ENCODE measurements at places on chromosomes 1 and 21.

DNA sequence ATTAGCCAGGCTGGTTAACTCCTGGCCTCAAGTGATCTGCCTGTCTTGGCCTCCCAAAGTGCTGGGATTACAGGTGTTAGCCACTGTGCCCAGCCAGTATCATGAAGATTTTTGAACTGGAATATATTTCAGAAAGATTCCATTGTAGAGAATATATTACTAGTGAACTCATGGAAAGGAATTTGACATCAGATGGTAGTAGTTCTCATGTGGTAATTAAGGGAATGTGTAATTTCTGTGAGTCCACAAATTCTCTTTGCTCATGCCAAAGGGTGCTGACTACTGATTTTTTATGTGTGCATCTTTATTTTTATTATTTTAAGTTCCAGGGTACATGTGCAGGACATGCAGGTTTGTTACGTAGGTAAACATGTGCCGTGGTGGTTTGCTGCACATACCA lies 10.4 kb downstream of the DTL start:
- no peak for DNase-seq

- DNase-seq = no peak
These were observed 54.0 kb downstream of the PGBD5 start for GRCh38 chr1:230371923-230372703.

DNA sequence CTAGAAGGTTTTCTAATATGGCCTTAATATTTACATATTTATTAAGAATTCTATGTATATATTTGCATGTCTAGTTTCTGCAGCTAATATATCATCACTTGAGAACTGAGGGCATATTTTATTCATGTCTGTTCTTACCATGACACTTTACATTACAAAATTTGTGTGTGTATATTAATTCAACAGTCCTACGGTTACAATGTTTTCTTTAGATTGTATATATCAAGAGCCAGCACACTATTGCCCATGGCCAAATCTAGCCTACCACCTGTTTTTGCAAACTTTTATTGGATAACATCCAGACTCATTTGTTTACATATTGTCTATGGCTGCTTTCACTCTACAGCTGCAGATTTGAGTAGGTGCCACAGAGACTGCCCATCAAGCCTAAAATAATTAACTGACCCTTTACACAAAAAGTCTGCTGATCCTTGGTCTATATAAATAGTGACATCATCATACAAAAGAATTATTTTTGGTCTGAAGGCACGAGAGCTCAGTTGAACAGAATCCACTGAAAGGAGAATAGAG lies 577.4 kb upstream of the PBX1 start:
- no peak for DNase-seq

DNA sequence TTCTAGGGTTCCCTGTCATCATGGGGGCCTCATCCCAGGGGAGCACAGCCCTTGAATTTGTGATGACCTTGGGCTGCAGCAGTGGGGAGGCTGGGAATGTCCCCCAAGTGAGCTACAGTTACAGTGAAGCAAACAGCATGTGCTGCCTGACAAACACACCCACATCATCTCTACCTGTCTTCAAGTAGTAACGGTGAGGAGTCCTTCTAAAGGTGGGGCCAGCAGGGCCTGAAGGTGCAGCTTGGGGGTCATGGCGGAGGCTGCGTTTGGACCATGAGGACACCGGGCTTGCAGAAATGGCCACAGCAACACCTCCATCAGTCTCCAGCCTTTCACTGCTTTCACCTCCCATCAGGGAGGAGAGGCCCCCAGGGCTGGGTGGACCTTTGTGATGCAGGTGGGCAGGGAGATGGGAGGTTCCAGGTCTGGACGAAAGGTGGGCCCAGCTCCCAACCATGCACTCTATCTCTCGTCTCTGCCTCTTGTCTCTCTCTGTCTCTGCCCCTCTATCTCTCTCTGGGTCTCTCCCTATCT lies 55.7 kb downstream of the WNT9A start:
- no peak for DNase-seq

DNA sequence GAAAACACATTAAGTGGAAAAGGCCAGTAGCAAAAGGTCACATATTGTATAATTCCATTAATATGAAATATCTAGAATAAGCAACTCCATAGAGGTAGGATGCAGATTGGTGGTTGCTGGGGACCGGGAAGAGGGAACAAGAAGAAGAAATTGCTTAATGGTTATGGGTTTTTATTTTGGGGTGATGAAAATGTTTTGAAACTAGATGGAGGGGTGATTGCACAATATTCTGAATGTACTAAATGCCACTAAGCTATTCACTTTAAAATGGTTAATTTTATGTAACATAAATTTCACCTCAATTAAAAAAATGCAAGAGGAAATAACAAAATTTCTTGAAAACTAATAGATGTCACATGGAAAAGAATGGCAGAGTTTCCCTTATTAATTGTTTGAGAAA lies 6.7 kb downstream of the KIAA0040 start:
- DNase-seq = no peak

DNA sequence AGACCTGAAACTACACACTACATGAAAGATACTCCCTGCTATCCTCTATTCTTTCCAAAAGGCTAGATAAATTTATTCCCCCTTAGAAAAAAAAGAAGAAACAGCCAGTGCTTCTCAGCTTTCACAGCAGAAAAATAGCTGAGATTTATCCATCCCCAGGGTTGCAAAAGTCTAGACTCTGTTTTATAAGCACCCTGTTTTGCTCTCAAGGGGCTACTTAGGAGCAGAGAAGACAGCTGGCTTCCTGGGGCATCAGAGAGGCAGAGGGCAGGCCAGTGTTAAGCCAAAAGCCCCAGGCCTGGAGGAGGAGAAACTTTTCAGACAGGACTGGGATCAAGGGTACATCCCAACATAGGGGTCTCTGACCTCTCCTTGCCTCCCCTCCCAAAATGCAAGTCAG lies 3.9 kb downstream of the LAMB3 start:
- no peak for DNase-seq

- DNase-seq = no peak
These were observed 21.9 kb downstream of the SYT2 start for GRCh38 chr1:202688401-202688800.

GRCh38 chr1:218748071-218748470 lies 402.9 kb downstream of the TGFB2 start:
- no peak for DNase-seq

DNA sequence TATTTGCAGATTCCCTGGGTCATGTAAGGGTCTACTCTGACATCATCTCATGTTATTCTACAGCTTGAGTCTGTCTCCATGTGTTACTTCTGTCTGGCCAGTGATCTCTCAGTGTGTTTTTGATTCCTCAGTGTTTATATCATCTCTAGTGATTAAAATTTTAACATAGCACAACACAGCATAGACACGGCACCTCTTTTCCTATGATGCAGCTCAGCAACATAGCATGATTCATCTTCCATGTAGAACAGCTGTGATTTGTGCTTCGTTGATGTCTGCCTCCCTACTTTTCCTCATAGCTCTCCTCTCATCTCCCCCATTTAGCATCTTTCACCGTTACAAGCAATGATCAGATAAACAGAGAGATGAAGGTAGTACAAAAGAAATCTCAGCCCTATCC lies 163.9 kb upstream of the DPT start:
- no peak for DNase-seq

DNA sequence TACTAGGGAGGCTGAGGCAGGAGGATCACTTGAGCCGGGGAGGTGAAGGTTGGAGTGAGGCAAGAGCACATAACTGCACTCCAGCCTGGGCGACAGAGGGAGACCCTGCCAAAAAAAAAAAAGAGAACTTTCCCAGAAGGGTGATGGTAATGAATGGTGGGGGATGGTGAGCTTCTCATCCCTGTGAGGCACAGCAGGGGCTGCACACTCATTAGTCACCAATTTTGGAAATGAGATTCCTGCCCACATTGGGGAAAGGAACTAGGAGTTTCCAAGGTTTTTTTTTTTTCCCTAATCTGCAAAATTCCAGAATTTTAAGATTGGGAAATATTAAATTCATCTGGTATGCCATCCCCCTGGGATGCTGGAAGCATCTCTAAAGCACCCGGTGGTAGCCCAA lies 50.2 kb upstream of the SSBP3 start:
- no peak for DNase-seq

DNA sequence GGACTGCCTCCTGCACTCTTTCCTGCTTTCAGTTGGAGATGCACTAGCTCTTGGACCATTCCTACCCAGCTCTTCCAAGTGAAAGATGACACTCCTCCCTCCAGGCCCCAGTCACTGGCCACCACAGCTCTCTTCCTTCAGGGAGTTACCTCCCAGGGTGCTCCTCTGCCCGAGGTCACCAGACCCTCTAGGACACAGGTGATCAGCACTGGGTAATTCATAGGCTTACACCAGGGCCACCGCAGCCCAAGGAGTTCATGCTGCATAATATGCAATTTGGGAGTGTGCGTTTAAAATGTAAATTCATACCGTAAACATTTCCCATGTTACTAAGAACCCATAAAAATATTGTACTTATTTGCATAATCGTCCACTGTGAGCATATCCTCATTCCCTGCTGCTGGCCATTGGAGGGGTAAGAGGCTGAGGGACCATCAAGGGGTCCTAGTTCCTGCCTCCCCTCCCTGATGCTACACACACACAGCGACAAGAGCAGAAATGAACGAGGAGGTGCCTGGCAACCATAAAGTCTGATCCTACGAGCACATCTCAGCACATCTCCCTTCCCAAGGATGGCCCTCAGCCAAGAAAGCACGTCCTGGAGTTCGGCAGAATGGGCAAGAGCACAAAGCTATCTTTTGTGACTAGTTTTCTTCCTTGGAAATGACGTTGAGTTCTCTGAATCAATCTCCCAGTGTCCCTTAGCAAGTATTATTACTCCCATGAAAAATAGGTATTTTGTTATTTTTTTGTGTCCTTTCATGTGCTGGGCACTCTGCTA lies 222.9 kb upstream of the RAB4A start:
- no peak for DNase-seq

- DNase-seq = no peak
These were observed 4.4 kb upstream of the ATXN7L2 start for GRCh38 chr1:109479311-109479710.

DNA sequence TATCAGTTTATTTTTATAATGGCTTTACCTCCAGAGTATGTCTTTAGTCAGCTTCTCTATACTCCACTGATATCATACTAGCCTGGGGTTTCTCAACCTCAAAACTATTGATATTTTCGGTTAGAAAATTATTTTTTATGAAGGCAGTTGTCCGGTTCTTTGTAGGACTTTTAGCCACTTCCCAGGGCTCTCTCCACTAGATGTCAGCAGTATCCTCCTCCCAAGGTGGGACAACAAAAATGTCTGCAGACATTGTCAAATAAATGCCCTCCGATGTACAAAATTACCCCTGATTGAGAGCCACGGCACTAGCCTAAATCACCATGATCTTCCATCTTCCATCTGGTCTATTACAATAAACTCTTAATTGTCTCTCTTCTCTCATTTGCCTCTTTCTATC lies 4.1 kb upstream of the GRIK1 start:
- no peak for DNase-seq

DNA sequence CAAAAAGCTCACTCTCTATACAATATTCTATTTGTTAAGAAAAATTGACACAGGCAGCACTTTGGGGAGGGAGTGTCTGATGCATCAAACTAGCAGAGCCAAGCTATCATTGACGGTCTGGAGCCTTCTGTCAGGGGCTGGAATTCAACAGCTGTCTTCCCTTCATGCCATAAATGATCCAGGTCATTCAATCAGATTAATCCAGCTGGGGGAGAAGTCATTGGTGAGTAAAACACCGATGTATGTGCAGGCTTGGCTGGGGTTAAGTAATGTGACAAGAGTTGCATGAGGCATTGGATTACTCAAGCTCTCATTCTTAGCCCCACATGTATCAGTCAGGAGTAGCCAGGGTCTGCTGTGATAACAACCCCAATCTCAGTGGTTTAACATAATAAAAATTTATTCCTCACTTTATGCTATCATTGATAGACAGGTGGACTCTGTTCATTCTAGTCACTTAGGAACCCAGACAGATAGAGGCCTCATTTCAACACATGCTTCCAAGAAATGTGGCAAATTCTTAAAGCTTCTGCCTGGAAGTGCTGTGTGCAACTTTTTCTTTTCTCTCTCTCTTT lies 118.1 kb upstream of the GADD45A start:
- no peak for DNase-seq

- no peak for DNase-seq
These were observed 104.7 kb downstream of the AKT3 start for GRCh38 chr1:243745356-243745755.

- no peak for DNase-seq
These were observed 139.1 kb downstream of the FMN2 start for GRCh38 chr1:240230816-240231215.

- DNase-seq = no peak
These were observed 238.1 kb downstream of the VAV3 start for GRCh38 chr1:107726860-107727259.

Data from kidney epithelial cell (primary cell).